Activated CD4-positive, alpha-beta T cell treated with anti-CD3 and anti-CD28 coated beads, Interleukin-2, amount 10 ng/mL, durations not matched to agents 7 days and 5 days (primary cell): ENCODE measurements at places on chromosomes 11 and 22. TPM values are rescaled to one million over a fixed set of nuclear protein-coding genes. Genes with fewer than 3 reads are reported as not detected.
A peak's percentile ranks its signal among the peaks of the same experiment; 100 is the strongest.

DNA sequence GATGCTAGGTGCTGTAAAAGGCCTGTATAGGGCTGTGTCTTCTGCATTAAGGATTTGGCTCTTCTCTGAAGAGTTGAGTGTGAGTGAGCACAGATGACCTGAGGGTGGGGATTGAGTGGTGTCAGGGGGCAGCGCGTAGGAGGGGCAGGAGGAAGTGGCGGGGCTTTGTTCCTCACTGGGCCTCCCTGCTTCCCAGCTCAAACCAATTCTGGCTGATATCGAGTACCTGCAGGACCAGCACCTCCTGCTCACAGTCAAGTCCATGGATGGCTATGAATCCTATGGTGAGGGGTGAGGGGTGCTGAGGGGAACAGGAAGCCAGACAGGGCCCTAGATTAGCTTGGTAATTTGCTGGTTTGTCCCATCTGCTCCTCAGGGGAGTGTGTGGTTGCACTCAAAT lies 9.1 kb downstream of the PHOX2A start:
- DNase-seq, result no peak

DNA sequence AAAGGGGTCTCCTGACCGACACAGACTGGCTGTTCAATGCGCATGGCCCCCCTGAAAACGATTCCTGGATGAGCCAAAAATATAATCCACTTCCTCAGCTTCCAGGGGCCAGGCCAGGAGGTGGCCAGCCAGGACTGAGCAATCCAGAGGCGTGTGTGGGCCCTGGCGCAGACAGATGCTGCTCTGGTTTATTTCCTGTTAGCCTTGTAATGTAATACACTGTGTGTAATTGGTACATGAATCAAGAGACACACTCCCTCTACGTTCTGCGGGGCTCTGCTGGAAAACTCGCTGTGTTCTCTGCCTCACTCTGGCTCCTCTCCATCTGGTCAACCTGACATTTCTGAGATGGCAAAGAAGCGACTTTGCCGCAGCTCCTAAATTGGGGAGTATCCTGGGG lies 26.3 kb upstream of the ISX start:
- no peak for DNase-seq

PDE3B gene
- 96.6 TPM for total RNA-seq

DNA sequence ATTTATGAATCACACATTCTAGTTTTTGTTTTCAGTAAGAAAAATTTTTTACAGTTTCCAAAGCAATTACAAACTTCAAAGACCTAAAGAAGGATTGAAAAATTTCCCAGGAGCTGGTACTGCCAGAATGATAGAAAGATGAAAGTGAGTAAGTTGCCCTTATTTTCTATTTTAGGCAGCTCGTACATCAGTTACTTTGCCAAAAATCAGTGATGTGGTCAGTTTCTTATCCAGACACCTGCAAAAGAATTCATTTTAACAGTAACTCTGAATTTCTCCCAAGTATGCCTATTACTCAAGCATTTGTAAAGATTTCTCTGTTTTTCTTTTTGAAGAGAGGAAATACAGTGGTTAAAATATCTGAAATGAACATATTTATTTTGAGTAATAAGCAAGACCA lies 976.3 kb upstream of the RAG2 start:
- no peak for DNase-seq

GRCh38 chr11:110452720-110453119 lies 23.0 kb downstream of the FDX1 start:
- DNase-seq, result no peak

HEPACAM gene
- total RNA-seq, result not detected

- peak; percentile 26 for DNase-seq
Observed at GRCh38 chr11:35142481-35143075, 3.6 kb downstream of the CD44 start.
